Stimulated activated CD4-positive, alpha-beta T cell treated with anti-CD3 and anti-CD28 coated beads, TNF-alpha, amount 100 ng/mL, for 1 hour (primary cell): ENCODE measurements at places on chromosomes 6 and 20.

GRCh38 chr20:14643146-14643545 is 305.7 kb upstream of the FLRT3 start:
- DNase-seq: no peak

DNA sequence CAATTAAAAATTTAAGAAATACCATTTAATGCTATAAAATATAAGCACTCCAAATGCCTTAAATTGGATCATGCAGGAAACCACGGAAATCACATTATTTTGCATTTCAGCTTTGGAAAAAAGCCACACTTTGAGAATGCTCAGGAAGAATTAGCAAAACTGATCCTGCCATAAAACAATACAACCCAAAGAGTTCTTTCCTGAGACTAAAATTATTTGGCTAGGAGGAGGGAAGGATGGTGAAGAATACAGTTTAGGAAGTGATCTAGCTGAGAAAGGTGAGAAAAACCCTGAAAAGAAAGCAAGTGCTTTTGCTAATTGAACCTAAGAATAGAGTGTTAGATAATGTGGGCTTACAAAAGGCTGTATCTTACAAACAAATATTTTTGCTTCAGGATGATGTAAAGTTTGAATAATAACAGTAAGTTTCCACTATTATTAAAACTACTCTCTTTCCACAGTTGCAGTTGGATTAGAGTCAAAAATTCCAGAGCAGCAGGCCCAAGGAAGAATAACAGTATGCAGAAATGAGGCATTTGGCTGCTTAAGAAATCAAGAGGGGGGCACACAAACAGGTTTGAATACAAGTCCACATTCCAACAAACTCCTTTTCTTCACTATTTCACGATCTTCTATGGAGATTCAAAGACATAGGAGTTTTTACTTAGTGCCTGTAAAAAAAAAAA is 565.4 kb downstream of the RFPL4B start:
- DNase-seq: no peak

DNA sequence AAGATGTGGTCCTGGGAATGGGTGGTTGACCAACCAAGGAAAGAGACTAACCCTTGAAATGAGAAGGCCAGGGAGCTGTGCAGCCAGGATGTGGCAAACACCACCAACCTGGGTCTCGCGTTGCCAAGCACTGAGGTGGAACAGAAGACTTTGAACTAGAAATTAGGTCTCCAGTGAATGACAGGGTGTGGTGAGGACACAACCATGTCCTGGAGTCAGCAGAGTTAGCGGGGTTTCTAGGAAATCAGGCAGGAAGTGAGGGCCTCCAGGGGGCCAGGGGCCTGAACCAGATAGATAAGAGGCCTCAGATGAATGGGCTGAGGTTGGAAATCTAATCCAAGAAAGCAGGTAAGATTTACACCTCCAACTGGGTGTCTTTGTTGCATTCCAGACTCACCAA is 353.3 kb upstream of the ARID1B start:
- DNase-seq: no peak

GRCh38 chr6:50720623-50721022 is 7.3 kb downstream of the TFAP2D start:
- no peak for DNase-seq

DNA sequence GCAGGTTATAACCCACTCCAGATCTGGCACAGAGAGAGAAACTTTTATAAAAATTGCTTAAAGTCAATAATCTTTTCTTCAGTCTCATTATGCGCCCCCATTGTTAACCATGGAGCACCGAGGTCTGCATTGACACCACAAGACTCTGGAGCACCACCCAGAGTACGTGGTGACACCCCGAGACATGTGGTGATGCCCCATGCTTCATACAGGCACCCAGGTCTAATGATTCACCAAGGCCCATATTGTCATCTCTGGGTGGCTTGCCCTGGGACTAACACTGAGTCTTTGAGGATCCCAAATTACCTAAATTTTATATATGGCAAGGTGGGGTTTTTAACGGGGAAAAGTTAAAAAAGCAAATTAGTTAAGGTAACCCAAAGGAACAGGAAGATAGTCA is 31.1 kb downstream of the CD109 start:
- no peak for DNase-seq

DNA sequence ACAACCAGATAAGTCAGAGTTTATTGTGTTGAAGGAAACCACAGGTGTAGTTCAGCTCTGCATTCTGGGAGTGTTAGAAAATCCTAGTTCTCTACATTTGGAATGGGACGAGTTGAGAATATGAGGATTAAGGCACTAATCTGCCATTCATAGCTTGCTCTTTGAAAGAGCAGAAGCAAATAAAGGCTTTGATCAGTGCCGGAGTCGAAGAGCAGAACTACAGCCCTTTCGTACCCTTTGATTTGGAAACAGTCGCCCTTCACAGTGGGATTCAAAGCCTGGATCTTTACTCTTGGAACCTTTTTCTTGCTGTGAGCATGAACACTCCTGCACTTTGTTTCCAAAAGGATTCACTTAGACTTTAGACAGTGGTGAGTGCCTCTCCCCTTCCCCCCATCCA is 523.9 kb upstream of the POU3F2 start:
- DNase-seq: no peak
